Activated T-helper 1 cell treated with anti-CD3 and anti-CD28 coated beads, Interleukin-12 subunit alpha, Interleukin-12 subunit beta, Interleukin-2, Interleukin-4 antibody, amounts not matched to agents 30 ng/mL and 10 ng/mL and 1 ng/mL, durations not matched to agents 14 hours and 24 hours and 36 hours (primary cell): ENCODE measurements at places on chromosomes 3 and 15. TPM values are rescaled to one million over a fixed set of nuclear protein-coding genes. Genes with fewer than 3 reads are reported as not detected.

DNA sequence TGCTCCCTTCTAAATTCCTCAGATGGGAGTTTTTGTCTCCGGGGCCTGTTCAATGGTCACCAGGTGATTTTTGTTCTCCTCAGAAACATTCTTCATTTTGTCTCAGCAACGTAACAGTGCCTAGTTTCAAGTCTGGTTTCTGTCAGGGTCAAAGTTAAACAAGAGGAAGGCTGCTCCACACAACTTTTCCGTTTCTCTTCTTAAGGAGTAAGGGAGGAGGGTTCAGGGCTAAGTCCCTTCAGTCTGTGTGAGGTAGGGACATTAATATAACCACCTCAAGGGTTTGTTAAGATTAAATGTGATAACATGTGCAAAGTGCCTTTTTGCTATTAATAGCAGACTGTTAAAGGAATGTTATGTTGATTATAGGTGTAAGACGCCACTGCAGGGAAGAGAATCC is 41.8 kb downstream of the HOMER2 start:
- no peak for DNase-seq
- peaks cover 28% of the 10 kb centered on the region for H3K27me3 ChIP-seq
- H3K4me3 ChIP-seq = no peak overlapping the region
- H3K4me1 ChIP-seq = peaks cover 7% of the 10 kb centered on the region
- H3K36me3 ChIP-seq = no peaks in the 10 kb centered on the region
- H3K27ac ChIP-seq = no peak overlapping the region

GRCh38 chr3:62372621-62373041 is 719 bp downstream of the FEZF2 start:
- no peak overlapping the region for H3K4me3 ChIP-seq
- no peaks in the 10 kb centered on the region for H3K4me1 ChIP-seq
- H3K36me3 ChIP-seq = peaks cover 6% of the 10 kb centered on the region
- DNase-seq = no peak
- peaks cover 80% of the 10 kb centered on the region for H3K27me3 ChIP-seq
- no peak overlapping the region for H3K27ac ChIP-seq

KY gene
- total RNA-seq = not detected in 2 replicates

- no peaks in the 10 kb centered on the region for H3K36me3 ChIP-seq
- H3K27me3 ChIP-seq = peaks cover 9% of the 10 kb centered on the region
- H3K4me3 ChIP-seq = no peak overlapping the region
Observed at GRCh38 chr3:119571688-119572087, 7.6 kb upstream of the ADPRH start.
